ENCODE measurements at places on chromosomes 3 and 15.

GRCh38 chr15:38378161-38378560 lies 75.8 kb upstream of the FAM98B start:
- no peak for DNase-seq

GRCh38 chr3:112557976-112558375 lies 3.8 kb downstream of the ATG3 start:
- DNase-seq: no peak

DNA sequence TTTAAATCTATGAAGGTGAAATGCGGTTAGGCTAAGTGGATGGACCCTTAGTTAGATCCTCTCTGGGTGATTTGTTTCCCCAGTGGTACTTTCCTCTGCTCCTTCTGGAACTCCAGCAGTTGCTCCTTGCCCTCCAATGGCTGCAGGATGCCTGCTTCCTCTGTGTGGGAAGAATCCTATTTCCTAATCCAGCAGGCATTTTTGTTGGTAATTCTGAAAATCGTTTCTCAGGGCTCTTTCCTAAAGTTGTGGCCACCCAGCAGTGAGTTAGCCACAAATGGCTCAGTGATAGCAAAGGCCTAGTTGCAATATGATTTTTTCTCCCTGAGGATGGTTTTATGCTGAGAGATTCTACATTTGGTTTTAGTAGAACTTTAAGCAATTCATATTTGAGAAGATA lies 332.3 kb upstream of the C2CD4B start:
- DNase-seq: no peak

DNA sequence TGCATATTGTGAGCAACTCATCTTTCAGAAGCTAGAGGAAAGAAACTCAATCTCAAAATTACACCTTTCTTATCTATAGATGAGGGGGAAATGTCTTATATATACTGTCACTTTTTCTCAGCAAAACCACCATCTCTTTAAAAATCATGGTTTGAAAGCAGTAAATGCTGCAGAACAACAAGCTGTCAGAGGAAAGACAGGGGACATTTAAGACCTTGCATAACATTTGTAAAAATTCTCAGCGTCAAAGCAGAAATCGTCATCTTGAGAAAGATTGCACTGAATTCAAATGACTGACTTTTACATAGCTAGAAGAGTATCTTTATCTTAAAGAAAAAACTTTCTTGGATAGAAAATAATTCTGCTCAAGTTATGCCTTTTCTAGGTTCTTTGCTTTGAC lies 122.2 kb upstream of the CADPS start:
- DNase-seq: no peak

GRCh38 chr15:77083381-77084160 lies 12.7 kb upstream of the TSPAN3 start:
- DNase-seq: peak; percentile 95

DNA sequence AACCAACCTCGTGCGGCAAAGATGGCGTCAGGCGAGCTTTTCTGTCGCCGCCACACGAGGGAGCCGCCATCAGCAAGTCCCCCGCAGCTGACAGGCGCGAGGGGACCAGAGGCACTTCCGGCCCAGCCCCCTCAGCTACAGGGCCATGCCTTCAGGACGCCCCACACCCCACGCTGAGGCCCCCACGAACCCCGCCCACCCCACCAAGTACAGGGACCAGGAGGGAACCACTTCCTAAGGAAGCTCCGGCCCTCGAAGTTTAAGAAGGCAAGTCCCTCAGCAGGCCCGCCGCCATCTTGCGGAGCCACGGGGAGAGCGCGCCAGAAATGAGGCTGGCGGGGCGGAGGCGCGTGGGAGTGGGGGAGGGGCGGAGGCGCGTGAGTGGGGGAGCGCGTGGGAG lies 790 bp downstream of the DAZL start:
- no peak for DNase-seq

DNA sequence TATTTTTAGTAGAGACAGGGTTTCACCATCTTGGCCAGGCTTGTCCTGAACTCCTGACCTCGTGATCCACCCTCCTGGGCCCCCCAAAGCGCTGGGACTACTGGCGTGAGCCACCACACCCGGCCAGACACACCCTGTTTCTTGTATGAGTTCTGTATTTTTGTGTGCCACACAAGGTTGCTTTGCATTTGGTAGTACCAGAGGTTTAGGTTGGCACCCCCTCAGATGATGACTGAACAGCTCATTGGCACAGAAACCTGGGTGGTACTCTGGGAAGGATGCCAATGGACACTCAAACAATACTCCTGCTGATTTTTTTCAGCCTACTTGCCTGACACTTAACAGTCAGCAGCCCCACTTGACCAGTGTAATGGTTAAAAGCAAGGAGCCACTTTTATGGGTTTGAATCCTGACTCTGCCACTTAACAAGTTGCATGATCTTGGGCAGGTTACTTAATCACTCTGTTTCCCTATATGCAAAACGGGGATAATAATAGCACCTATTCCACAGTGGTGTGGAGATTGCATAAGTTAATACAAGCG lies 39.2 kb upstream of the BCL2A1 start:
- DNase-seq: no peak

DNA sequence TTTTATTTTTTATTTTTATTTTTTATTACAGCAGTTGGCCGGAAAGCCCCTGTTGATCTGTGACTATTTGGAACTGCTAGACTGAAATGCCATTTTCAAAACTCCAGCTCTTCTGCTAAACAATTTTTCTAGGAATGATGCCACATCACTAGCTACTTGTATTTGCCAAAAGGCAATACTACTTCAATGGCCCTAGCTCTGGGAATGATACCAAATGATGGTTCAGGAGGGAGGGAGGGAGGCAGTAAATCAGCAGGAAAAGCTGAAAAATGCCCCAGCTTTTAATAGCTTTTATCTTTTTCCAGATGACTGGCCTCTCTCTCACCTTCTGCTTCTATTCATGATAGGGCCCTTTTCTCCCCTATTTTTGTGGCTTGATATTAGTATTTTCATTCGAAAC lies 2.6 kb upstream of the CHL1 start:
- no peak for DNase-seq

DNA sequence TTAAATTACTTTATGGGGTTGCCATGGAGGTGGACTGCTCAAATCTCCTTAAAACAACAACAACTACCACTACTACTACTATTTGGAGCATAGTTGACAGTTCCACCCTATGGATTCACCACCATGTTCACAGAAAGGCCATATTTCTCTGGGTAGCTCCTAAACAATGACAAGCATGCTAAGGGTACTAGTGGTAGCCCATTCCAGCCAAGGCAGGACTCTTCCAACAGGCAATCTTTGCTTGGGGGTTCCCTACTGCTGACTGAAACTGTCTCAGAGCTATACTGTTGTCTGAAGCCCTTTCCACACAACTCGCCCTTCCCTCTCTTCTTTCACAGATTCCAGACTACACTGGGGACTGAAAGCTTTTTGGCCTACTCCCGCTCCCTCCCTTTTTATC lies 68.9 kb downstream of the CYP19A1 start:
- no peak for DNase-seq

GRCh38 chr15:94445566-94446160 lies 214.3 kb downstream of the MCTP2 start:
- no peak for DNase-seq

GRCh38 chr3:122004991-122005565 lies 17.0 kb downstream of the ILDR1 start:
- DNase-seq: no peak

DNA sequence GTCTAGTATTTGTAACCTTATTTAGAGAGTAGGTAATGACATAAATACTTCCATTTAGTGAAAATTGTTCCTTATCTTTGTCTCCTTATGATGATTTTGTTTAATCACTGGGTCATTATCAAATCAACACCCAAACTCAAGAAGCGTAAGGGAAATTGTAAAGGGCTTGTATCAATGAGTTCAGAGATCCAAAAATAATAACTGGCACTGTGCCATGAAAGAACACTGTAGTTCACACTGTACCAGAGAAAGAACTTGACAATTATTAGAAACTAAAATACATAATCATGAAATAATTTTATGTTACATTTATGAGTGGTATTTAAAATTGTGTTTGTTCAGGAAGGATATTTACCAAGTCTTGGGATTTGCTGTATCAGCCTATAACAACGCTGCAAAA lies 895.4 kb downstream of the FHIT start:
- no peak for DNase-seq

DNA sequence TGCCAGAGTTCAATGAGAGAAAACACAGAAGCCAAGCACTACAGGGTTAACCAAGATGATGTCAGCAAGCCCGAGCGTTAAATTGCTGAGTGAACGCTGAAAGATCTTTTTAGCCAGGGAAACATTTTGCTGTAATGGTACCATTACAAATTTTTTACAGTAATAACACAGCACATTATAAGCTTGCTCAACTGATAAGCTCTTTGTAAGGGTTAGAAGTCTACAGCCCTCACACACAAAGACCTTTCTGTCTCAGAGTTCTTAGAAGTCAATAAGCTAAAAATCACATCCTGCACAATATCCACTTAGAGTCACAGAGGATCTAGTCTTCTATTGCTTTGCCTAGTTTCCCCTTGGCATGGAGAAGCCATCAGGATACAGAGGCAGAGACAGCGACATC lies 29.9 kb downstream of the CHSY1 start:
- DNase-seq: no peak

DNA sequence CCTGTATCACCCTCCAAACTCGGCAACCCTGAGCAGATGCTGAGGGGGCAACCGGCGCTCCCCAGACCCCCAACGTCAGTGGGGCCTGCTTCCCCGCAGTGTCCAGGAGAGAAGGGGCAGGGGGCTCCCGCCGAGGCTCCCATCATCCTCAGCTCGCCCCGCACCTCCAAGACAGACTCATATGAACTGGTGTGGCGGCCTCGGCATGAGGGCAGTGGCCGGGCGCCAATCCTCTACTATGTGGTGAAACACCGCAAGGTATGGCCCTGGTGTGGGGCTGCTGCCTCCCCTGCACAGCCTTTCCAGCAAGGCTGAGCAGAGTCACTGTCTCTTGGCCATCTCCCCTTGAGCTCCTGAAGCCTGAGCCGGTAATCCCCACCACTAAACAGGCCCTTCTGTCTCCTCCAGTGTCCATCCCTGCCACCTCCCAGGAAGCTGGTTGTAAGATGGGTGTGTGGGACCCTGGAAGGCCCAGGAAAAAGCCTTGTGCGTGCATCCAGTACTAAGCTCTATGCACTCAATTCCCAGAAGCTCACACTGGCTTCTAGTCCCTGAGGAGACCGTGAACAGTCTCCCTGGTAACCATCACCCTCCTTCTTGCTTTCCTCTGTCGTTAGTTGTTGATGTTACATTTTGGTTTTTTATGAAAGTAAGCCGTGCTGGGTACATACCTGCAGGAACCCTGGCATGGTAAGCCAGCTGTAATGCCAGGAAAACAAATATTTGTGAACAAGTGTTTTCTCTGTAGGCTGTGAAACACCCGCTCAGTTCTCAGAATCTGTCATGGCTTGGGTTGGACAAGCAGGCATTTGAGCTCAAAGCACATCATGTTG lies 63.3 kb downstream of the BOC start:
- no peak for DNase-seq

- DNase-seq: no peak
These were observed 8.4 kb upstream of the GSK3B start for GRCh38 chr3:120102674-120103073.

- no peak for DNase-seq
These were observed 202.8 kb upstream of the UBE2E1 start for GRCh38 chr3:23602971-23603370.

- no peak for DNase-seq
These were observed 30.2 kb downstream of the ABI3BP start for GRCh38 chr3:100963041-100963440.

DNA sequence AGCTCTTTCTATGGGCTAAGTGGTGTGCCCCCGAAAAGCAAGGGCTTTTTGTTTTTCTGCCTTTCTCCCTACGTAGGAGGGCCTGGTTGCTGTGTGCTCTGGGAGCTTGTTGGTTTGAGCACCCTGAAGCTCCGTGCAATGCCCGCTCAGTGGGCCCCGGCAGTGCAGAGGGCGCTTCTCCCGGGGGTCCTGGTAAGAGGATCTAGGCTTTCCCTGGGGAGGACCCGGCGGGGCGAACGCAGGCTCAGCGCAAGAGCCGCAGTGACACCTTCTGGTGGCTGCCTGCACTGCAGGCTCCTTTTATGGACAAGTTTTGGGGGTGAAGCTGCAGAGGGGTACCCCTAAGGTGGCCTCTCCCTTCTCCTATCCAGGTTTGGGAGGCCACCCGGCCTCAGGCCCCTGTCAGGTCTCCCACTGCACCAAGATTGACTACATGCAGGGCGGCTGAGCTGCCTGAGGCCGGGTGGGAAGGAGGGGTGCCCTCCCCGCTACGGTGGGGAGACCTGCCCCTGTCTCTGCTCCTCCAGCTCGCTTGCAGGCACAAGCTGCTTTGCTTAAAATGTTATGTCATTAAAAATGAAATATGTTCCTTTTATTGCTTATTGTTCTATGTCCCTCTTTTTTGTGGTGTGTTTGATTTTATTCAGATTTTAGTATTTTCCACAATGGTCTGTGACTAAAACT lies 387.9 kb downstream of the GABRG3 start:
- no peak for DNase-seq

GRCh38 chr15:90208356-90208755 lies 7.2 kb downstream of the SEMA4B start:
- no peak for DNase-seq

DNA sequence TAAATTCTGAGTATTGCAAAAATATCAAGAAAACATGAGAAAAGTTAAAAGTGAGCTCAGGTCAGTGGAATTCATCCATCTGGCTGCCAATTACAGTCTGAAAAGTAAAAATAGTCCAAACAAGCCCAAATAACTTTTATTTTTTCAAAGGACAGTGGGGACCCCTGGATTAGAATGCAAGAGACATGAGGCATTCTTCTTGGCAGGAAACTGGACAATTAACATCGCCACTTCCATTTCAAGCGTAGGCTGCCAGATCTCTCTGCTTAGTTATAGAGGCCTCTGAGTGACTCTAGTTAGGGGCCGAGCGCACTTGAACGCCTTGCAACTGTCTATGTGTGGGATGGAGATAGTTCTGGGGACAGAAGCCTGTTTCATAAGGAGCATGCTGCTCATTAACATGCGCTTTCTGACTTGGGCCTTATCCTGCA lies 189.1 kb downstream of the GHSR start:
- no peak for DNase-seq

- DNase-seq: no peak
These were observed 118.7 kb upstream of the KLHL25 start for GRCh38 chr15:85913461-85913860.

DNA sequence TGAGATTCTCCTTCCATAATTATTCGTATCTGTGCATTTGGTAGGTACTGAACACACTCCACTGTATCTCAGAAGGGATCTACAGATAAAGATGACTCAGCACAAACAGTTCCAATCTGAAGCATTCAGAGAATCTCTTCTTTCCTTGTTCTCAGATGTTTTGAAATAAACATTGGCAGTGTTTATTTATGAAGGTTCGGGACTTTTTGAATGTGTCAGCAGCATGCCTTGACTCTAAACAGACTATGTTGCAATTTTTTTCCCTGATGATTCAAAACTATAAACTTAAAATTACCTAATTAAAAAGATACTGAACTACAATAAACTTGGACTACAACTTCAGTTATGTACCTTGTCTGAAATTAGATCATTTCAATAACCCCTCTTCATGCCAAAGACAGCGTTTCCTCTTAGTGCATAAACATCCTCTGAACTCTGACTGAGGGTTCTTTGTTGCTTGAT lies 612.9 kb upstream of the TBL1XR1 start:
- DNase-seq: no peak

GRCh38 chr3:146594843-146595482 lies 10.2 kb downstream of the PLSCR5 start:
- no peak for DNase-seq

- no peak for DNase-seq
These were observed 94.9 kb downstream of the AKAP13 start for GRCh38 chr15:85475317-85475701.

All from NCI-H1048 (cell line).